Cerebellar nuclear complex (tissue), 1 donor: ENCODE measurements at places on chromosomes 5 and 9.

DNA sequence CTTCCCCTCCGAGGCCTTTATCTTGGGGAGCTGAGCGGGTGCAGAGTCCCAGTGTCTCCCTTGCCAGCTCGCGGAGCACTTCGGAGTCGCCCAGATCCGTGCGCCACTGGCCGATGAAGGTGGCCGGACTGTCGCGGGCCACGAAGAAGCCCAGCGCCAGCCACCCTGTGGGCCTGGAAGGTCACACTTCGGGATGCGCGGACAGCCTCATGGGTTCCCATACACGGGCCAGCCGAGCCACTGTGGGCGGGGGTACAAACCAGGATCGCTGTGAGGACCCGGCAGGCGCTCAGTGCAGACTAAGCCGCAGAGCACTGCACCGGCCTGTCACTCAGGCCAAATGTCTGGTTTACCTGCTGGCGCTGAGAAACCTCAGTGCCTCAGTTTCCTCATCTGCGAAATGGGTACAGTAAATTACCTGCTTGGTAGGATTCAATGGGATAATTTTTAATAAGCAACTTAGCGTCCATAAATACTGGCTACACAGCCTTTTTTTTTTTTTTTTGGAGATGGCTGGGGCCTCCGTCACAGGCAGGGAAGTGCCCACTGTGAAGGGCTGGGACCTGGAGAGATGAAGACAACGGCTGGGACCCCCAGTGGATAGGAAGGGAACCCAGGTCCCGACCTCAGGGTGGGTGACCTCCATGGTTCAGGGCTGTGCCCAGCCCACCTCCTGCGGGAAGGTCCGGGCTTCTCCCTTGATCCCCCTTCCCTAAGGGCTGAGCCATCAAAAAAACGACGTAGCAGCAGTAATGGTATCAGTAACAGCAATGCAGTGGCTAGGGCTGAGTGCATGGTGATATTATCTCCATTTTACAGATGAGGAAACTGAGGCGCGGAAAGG is 38.7 kb upstream of the CTSV start:
- DNase-seq: no peak

GRCh38 chr5:122458278-122458872 is 146.3 kb downstream of the SNCAIP start:
- no peak for DNase-seq

- no peak for DNase-seq
Measured at GRCh38 chr9:32265037-32265436, 119.4 kb upstream of the ACO1 start.

DNA sequence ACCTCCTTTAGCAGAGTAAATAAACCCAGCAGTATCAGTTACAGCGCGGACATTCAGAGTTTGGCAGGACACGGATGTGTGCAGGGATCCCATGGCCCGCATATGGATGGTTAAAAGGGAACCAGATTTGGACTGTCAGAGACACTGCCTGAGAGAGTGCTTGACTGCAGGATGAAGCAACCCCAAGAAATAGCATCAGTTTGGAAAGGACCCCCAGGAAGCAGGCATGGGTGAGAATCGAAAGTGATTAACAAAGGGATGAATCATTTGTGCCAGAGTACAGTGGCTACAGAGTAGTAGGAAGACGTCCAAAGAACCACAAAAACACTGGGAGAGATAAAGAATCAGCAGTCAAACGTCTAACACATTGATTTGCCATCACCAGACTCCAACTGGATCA is 5.5 kb downstream of the C7 start:
- DNase-seq: no peak

DNA sequence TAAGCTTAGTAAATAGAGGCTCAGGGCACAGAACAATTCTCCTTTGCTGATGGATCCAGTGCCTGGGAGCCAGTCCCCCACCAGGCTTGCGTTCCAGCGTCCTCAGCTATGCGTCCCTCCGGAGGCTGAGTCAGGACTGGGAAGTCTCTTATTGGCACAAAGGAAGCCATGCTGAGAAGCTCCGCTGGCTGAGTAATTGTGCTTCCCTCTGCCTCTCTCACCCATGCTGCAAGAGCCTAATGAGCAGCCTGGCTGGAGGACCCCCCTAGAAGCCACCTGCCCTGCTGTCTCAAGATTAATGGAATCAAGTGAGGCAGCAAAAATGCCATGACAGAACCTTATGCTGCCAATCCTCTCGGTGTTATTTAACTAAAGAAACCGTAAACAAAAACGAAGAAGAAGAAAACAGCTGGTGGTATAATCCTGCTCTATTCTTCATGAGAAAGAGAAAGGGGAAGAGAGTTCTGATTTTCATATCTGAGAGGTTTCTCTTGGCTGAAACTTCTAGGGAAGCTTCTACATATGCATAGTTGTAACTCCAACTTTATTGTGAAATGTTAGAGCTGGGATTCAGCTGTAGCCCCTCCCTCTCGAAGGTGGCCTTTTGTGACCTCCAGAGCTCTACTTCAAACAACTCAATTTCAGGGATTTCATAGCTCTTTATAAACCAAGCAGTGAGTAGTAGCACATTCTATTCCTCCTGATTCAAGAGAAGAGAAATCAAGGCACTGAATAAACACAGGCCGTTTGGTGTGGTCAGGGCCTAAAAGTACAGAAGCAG is 185.4 kb upstream of the SEMA6A start:
- DNase-seq: peak; percentile 20

DNA sequence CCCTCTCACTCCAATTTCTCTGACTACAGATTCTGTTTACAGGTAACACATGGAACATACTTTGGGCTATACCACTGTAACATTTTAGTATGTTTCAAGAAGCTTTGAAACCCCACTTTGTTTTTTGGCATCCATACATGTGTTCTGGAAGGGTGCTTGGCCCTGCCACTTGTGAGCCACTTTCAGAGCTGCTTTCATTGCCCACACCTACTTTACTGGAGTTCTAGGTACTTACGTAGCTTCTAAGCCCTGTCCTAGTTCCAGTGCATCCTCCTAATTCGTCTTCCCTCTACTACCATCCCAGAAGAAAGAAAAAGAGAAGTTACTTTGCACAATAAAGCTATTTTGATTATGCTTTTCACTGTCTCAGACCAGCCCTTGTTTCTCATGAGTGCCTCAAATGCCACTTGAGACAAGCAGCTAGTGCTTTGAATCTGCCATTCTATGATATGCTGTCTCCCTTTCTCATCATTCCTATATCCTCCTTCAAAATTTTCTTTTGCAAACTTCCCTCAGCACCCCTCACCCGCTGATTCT is 26.5 kb upstream of the C5orf47 start:
- no peak for DNase-seq
